GM12865 (cell line): ENCODE measurements at places on chromosomes 4 and X.
A peak's percentile ranks its signal among the peaks of the same experiment; 100 is the strongest.

GRCh38 chr4:147581606-147582350, 35.4 kb upstream of the TMEM184C start:
- DNase-seq, result no peak

DNA sequence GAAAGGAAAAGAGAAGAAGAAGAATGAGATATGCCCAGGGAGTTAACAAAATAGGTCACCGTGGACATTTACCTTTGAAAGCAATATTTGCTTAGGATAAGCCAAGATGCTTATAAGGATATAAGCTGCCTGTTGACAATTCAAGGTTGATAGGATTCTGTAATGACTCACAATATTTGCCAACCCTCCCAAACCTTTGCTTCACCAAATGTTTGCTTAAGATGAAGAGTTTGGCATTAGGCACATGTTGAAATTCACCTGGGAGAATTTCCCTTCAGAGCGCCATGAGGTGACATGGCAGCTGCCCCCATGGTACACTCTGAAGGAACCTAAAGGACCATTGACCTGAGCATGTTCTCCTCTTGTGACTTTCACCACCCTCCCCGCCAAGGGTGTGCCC, 4.6 kb downstream of the PALLD start:
- no peak for DNase-seq

- no peak for DNase-seq
Observed at GRCh38 chr4:104025251-104025650, 305.5 kb upstream of the TACR3 start.

DNA sequence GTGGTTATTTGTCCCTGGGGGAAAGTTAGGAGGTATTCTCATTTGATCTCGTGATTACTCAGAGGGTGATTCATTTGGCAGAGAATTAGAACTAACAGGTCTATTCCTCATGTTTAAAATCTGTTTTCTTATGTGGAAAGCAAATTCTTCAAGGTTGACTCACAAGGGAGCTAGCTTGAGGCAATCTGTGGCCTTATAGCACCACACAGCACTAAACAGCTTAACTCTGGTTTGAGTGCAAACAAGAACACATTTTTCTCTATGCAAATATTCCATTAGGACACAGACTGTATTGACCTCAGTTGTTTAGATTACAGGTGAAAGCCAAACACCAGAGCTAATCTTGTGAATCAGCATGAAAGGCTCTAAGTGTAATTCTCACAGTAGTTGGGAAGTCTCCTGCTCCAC, 694.4 kb upstream of the POU3F4 start:
- no peak for DNase-seq

GRCh38 chr4:113610537-113610936, 151.0 kb downstream of the CAMK2D start:
- no peak for DNase-seq

GRCh38 chr4:134700251-134700650, 498.7 kb upstream of the PABPC4L start:
- DNase-seq, result no peak

DNA sequence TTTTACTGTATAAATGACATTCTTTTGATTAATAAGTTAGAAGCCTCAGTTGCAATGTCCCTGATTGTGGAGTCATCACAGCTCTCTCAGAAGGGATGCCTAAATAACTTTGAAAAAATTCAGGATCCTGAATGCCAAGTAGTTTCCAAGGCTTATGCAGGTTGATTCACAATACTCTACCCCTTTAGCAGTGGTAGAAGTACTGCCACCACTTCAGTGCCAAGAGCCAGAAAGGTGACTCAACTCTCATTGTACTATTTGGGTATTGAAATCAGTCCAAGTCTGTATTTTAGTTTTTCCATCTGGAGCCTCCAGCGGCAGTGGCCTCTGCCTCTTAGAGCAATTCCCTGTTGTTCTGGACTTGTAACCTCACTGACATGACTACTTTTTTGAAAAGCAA, 320.1 kb upstream of the NDST4 start:
- no peak for DNase-seq

DNA sequence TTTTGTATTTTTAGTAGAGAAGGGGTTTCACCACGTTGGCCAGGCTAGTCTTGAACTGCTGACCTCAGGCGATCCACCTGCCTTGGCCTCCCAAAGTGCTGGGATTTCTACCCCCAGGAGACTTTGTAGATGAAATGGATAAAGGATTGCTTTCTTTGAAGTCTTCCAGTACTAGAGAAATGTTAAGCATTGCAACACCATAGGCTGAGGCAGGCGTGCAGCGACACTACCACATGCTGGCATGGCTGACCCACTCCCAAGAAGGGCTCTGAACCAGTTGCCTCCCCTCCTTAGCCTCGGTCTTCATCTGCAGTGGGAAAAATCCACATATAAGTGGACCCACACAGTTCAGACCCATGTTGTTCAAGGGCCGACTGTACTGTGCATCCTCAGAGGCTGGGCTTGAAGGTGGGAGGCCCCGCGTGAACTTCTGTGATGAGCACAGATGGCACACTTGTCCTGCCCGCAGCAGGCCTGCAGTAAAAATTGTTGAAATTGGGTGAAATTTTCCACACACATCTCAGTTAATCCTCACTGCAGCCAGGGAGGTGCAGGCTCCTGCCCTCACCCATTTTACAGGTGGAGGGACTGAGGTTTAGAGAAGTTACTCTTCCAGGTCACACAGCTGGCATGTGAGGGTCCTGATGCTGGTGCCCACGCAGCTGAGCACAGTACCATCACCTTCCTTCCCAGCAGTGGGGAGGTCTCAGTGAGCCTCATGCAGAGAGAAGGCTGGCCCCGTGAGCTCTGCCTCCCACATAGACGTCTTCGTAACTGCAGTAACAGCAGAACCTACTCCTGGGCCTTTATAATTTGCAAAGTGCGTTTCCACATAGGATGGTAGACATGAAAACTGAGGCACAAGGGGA, 35.5 kb downstream of the HTRA3 start:
- no peak for DNase-seq

GRCh38 chr4:154456240-154456639, 35.4 kb downstream of the DCHS2 start:
- no peak for DNase-seq

DNA sequence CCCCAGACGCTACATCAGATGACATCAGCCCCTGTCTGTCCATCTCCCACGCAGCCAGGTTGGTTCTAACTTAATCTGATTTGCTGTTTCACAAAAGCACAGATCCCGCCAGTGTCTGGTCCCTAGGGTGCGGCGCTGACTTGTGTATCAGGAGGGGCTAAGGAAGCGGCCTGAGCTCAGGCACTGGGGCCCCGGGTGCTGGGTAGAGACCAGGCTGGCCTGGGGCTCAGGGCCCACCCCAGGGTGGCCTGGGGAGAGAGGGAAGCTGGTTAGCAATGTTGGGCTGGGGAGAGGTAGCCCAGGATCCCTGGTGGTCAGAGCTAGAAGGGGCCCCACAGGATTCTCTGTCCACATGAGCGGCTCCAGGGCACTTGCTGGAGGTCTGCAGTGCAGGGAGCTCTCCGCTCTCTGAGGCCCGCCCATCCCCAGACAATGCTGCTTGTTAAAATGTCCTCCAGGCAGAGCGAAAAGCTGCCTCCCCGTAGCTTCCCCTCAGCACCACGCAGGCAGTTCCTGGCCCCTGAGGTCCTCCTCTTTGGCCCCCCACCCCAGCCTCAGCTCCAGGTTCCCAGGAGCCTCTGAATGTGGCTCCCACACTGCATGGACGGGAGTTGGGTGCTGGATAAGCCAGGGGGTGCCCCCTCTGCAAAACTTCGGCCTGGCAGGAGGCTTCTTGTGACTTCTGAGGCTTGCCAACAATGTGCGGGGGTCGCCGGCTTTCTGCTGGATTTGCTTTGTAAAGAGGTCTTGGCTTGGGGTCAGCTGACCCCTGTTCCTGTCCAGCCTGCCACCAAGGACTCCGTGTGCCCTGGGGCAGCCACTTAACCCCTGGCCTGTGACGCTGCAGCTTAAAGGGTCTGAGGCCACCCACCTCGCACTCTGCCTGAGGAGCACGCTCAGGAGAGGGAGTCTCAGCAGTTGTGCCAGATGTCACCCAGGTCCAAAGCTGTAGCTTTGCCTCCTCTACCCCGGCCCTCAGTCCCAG, 112.9 kb downstream of the CPZ start:
- DNase-seq, result no peak

GRCh38 chrX:1554469-1555210, 17.7 kb upstream of the P2RY8 start:
- DNase-seq, result peak; percentile 58

GRCh38 chr4:21415728-21416127, 532.8 kb downstream of the KCNIP4 start:
- no peak for DNase-seq

DNA sequence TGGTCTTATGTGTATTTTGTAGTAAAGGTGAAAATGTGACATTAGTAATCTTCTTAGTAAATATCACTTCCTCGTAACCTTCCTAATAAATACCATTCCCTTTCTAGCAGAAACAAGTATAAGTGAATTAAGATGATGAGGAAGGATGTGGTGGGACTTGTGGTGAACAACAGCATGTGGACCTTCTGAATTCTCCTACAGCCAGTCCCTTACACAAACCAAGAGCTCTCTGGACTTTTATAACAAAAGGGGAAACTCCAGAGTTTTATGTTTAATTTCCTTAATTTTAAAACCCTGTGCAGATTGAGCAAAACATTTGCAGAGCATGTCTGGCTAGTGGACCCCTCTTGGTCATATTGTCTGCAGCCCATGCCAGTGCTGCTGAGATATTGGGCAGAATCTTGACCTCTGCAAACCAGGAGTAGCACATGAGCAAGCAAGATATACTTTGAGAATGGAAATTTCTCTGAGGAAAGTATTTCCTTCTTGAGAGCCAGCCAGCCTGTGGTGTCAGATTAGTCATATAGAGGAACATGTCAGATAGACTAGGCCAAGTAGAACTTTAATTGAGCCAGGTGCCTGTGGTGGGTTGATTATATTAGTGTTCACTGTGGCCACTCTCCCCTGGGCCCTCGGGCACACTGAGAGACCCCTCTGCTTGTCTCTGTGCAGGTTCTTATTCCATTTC, 328.2 kb downstream of the DKK2 start:
- no peak for DNase-seq

- DNase-seq, result no peak
Observed at GRCh38 chr4:171742436-171742835, 70.8 kb upstream of the GALNTL6 start.

DNA sequence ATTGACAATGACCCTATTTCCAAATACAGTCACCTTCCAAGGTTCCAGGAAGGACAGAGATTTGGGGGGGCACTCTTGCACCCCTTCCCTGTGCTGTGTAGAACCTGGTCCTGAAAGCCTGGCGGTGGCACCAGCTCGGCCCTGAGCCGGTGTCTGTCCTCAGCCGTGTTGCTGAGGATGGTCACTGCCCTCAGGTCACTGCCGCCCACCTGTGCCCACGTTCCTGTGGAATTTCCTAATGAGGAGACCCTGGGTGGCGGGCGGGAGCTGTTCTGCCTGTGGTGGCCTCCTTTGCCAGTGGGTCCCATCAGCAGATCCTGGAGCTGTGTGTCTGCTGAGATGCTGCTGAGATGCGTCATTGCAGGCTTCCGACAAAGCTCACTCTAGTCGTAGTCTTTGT, 32.9 kb downstream of the NELFA start:
- DNase-seq, result no peak
